ENCODE measurements at places on chromosomes 6 and 20. TPM values are rescaled to one million over a fixed set of nuclear protein-coding genes. Genes with fewer than 3 reads are reported as not detected.

DNA sequence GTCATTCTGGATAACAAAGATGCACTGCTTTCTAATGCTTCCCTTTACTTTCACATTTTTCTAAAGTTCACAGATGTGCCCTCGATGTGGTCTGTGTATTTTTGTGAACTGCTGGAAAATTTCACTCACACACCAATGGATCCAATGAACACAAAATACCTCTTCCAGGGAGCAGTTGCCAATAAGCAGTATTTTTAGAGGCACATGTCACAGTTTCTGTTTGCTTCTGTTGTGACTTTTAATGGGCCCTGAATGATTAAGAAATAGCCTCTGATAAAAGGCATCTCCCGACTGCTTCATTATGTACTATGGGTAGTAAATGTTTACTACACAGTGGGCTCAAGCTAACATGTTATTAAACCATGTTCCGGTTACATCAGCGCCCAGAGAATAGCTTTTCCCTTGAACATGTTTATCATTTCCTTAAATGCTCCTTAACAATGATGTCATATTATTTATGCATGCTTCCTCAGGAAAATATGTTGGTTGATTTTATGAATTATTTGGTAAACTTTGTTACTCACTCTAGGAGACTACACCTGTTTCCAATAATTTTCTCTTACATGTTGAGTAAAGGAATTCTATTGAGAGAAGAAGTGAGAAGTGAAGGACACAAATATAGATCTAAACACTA lies 188.0 kb downstream of the KCNQ5 start:
- DNase-seq, result no peak

DNA sequence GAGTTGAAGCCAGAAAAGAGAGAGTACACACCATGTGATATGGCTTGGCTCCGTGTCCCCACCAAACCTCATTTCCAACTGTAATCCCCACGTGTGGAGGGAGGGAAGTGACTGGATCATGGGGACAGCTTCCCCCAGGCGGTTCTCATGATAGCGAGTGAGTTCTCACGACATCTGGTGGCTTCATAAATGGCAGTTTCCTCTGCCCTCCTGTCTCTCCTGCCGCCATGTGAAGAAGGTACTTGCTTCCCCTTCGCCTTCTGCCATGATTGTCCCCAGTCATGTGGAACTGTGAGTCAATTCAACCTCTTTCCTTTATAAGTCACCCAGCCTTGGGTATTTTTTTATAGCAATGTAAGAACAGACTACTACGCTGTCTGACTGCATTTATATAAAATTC lies 40.3 kb downstream of the TAF4 start:
- no peak for DNase-seq

GRCh38 chr6:135488023-135488422 lies 9.5 kb downstream of the AHI1 start:
- no peak for DNase-seq

GRCh38 chr6:7673063-7673536 lies 52.8 kb upstream of the BMP6 start:
- DNase-seq, result no peak

GRCh38 chr6:37334047-37334446 lies 19.7 kb upstream of the RNF8 start:
- DNase-seq, result no peak

DNA sequence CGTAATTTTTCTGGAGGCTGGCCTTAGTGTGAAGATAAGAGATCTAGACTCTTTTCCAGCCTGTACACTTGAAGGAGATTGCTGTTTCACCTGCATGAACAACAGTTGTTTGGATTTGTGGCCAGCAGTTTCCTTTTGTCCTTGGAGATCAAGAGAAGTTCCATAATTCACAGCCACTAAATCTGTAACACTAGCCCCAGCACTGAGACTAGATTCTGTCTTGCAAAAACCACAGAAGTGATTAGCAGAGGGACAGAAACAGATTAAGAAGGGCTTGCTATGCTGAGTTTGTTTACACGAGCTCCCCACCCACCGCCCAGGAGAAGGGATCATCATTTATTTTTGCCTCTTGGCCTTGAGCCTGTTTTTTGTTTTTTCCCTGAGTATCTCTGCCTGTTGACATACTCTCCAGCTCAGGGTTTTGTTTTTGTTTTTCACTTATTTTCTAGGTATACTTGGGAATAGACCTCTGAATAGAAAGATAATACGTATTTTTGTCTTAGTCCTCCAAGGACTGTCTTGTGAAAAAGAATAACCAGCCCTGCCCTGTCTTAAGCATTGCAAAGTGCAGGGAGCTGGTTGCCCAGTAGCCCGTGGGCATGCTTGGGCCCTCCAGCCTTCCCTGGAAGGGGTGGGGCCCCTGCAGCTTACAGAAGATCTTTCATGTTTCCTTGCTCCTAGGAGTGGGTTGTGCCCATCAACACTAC lies 93.1 kb upstream of the SOX4 start:
- DNase-seq, result no peak

GRCh38 chr6:15485936-15486335 lies 176.9 kb downstream of the DTNBP1 start:
- no peak for DNase-seq

- DNase-seq, result no peak
These were observed 75.4 kb upstream of the KCNG1 start for GRCh38 chr20:51098284-51098810.

The LINC00237 gene
- total RNA-seq, result not detected

The ARMC12 gene
- total RNA-seq, result not detected

GRCh38 chr6:121694801-121695251 lies 259.4 kb downstream of the GJA1 start:
- no peak for DNase-seq

The NCOA6 gene
- total RNA-seq, result 19.1 TPM

The AVP gene
- total RNA-seq, result not detected

The OPRL1 gene
- 1.1 TPM for total RNA-seq

The CCN6 gene
- total RNA-seq, result not detected

DNA sequence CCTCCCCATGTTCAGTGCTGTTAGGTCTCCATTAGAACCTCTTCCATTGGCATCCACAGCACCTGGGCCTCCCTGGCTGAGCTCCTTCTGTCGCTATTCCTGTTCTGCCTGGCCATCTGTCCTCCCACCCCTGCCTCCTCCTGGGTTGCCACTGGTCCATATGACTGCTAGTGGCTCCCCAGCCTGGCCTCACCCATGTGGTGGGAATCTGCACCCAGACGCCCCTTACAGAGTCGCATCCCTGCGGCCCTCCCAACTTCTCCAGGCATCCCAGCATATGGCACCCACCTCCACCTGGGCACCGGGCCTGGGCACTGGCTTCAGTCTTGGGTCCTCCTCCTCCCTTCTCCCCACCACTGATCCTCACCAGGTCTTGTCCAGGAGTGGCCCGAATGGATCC lies 7.7 kb downstream of the CDC25B start:
- no peak for DNase-seq

DNA sequence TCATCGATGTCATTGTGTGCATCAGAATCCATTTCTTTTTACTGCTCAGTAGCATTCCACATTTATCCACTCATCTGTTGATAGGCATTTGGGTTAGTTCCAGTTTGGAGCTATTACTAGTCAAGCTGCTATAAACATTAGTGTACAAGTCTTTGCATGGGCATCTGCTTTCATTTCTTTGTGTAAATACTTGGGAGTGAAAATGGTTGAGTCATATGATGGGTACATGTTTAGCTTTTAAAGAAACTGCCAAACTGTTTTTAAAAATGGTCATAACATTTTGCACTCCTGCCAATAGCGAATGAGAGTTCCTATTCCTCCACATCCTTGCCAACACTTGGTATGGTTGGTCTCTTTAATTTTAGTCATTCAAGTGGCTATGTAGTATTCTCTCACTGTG lies 21.2 kb upstream of the SLC22A2 start:
- no peak for DNase-seq

The TSBP1 gene
- total RNA-seq, result not detected

The TMEM74B gene
- total RNA-seq, result 0.53 TPM

DNA sequence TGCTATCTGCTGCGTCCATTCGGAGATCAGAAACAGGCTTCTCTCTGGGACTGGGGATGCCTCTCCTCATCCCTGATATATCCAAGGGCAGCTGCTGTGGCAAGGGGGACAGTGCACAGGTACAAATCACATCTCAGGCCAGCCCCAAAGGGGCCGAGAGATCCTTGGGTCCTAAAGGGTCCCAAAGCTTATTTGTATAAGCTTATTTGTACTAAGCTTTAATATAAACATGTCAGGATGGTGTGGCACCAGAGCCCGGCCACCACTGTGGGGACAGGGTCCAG lies 45.3 kb downstream of the FGD2 start:
- no peak for DNase-seq

DNA sequence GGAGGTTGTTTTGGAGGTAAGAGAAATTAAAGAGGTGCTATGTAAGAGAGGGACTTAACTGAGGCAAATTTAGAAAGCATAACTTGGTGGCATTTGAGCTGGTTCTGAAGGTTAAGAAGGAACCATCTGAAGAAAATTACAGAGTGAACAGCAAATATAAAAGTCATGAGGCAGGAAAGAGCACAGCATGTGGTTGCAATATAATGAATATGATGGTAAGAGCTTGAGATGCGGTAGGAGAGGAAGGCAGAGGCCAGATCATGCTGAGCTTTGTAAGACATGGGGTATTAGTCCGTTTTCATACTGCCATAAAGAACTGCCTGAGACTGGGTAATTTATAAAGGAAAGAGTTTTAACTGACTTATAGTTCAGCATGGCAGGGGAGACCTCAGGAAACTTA lies 279.1 kb downstream of the UTRN start:
- DNase-seq, result no peak

DNA sequence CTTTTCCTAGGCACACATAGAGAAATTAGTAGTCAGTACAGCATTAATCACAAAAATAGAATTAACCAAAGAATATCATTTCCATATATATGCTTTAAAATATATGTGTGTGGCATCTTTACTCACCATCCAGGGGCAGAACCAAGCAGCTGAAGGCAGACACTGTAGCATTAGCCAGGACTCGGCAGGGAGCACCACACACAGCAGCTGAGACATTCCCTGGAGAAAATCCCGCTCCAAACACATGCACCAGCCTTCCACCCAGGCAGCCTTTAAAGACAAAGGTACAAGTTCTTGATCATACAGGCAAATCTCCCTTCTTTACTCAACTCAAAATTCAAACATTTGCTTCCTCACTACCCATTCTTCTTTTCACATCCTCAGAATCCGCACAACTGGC lies 64.7 kb downstream of the PKHD1 start:
- no peak for DNase-seq

DNA sequence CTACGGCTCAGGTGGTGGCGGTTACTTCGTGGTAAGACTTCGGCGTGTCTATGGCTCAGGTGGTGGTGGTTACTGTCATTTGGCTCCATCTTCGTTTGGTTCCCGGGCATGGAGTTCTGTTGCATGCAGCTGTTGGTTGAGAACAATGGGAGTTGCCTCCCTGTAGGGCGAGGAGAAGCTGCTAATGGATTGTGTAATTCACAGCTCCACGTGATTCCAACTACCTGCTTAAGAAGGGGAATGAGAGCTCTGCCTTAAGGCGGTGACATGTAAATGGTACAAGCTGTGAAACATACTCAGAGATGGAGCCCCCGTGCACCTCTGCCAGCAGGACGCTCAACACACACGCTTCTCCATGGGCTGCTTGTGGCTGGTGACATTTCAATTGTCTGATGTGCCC lies 12.4 kb upstream of the DACT2 start:
- DNase-seq, result no peak

DNA sequence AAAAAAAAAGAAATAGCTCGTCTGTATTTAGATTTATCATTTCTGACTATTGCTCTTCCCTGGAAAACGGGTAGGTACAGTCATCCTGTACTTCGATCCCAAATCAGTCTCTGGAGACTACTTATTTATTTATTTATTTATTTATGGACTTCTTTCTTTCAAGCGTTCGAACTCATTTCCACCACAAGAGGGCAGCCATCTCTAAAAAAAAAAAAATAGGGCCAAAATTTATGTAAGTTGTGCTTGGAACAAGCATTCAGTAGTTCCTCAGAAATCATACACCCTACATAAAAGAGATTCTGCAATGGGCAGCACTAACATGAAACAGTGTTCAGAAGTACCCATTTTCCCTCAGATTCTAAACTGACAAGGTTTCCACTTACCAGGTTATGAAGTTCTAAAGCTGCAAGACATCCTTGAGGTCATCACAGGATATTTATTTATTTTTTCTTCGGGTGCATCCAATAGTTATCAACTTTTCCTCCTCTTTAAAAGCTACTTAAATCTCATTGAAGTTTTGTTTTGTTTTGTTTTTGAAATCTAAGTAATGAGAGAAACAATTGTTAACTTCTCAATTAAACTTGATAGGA lies 1.9 kb upstream of the BMP2 start:
- DNase-seq, result peak; percentile 69

The TMEM200A gene
- total RNA-seq, result 24.8 TPM

- DNase-seq, result no peak
These were observed 49.8 kb upstream of the ADGRG6 start for GRCh38 chr6:142251930-142252445.

The GCNT2 gene
- 15.0 TPM for total RNA-seq

GRCh38 chr20:32822225-32822624 lies 2.5 kb downstream of the MAPRE1 start:
- no peak for DNase-seq

- DNase-seq, result no peak
These were observed 9.0 kb downstream of the C20orf203 start for GRCh38 chr20:32664678-32665159.

GRCh38 chr6:142387997-142388815 lies 86.4 kb downstream of the ADGRG6 start:
- no peak for DNase-seq

DNA sequence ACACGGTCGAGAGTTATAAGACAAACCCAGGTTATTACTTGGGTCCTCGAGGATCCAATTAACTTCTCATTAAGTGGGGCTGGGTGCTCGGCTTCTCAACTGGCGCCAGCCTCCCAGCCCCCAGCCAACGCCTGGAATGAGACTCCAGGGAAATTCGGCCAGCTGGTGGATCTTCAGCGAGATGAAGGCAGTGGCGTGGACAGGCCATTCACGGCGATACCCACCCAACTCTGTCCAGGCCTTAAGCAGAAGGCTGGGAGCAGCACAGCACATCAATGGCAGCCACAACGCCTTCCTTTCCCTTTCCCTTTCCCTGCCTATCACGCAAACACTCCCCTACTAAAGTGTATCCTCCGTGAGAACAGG lies 868 bp downstream of the METTL24 start:
- no peak for DNase-seq

DNA sequence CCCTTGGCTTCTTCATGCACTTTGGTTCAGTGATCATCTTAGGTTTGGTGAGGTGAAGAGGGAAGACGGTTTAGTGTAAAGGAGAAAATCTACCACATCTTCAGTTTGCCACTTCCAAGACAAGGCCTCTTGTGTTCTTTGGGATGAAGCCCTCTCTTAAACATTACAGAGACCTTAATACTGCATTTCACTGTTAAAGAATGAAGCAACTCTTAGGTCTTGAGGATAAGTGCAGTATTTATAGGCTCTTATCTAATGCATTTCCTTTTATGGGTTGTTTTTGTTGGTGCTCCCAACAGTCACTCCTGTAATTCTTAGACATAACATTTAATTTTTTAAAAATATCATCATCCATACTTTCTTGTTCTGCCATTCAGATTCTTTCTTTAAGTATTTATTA lies 139.9 kb upstream of the LAMP5 start:
- no peak for DNase-seq

- DNase-seq, result no peak
These were observed 249.7 kb upstream of the AFDN start for GRCh38 chr6:167576828-167577503.

GRCh38 chr6:158955255-158955654 lies 44.7 kb downstream of the RSPH3 start:
- no peak for DNase-seq

Data from urinary bladder (tissue), 4 donors.